ENCODE measurements at places on chromosomes 2 and 18.
A peak's percentile ranks its signal among the peaks of the same experiment; 100 is the strongest.

DNA sequence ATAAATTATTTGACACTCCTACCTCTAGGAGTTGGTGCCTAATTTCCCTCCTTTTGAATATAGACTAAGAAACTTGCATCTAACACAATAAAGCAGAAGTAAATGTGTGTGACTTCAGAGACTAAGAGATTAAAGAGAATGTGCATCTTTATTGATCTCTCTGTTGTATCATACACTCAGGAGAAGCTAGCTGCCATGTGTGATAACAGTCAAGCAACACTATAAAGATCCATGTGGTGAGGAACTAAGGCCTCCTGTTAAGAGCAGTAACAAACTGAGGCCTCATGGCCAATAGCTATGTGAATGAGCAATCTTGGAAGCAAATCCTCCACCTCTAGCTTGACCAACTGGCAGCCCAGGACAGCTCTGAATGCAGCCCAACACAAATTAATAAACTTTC lies 3.4 kb downstream of the FANCL start:
- no peak for DNase-seq

GRCh38 chr18:23422751-23423418 lies 30.2 kb upstream of the RIOK3 start:
- DNase-seq = peak; percentile 13

DNA sequence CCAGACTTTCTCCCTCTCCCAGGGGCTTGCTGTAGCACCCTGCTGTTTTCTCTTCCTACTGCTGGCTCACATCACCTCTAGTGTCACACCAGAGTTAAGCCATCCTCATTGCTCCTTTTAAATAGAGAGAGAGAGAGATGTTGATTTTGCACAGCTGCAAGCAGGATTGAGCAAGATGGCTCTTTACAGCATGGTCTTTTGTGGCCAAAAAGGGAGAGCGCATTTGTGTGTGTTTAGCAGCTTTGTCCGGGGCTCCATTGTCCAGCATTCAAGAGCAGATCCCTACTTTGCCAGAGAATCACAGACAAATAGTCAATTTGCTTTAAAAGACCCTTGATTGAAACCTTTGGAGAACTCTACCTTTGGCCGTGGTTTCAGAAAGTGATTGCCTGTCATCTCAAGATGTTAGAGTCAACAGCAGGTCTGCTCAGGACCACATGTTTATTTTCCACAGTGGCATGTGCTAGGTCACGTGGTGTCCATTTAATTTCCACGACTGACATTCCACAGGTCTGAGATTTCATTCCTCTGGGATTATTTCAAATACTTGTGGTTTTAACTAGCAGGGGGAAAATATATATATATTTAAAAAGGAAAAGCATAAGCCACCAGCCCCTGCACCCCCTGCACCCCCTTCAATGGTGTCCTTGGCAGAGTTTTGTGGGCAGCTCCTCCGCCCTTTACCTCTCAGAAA lies 359.9 kb upstream of the SLC14A2 start:
- no peak for DNase-seq

DNA sequence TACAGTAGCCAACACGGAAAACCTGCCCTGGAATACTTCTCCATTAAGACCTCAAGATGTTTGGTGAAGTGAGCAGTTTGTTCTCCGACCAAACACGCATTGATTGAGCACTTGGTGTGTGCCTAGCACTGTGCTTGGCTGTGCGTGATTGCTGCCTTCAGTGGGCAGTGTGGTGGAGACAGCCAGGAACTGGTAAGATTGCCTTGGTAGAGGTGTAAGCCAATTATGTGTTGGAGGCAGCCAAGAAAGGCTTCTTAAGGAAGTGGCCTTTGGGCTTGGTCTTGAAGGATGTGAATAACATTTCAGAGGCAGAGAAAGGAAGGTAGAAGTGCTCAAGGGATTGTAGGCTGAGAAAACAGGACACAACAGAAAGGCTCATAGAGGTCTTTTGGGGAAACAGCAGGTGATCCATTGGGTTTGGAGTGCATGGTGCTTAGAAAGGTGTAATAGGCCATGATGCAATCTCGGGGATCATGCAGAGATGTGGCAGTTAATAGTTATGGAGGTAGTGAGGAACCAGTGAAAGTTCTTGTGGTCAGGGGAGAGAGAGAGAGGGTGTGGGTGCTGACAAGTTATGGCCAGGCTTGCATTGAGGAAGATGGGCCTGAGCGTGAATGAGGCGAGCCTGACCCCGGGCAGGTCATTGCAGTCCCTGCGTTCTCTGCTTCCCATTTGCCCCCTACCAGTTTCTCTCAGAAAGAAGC lies 6.3 kb downstream of the B3GNT2 start:
- DNase-seq = no peak

DNA sequence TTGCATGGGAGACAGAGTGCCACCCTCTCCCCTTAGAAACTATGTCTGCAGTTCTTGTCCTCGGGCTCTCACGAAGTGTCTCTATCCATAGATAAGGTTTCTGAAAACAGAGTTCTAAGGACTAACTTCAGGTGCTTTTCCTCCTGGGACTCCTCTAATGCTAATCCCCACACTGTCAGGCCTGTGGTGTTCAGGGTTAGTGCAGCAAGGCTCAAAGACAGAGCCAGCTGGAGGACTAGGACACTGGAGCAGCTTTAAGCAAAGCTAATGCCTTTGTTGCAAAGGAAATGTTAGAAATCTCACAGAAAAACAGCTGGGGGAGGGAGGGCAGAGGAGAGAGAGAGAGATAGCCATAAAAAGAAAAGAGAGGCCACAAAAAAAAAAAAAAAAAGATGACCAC lies 824.0 kb upstream of the FSHR start:
- DNase-seq = no peak

Measured in stimulated activated CD4-positive, alpha-beta T cell treated with anti-CD3 and anti-CD28 coated beads, Interleukin-1b, Interleukin-23, amount 100 ng/mL, for 48 hours (primary cell).